ENCODE measurements at places on chromosomes 6 and 20. TPM values are rescaled to one million over a fixed set of nuclear protein-coding genes. Genes with fewer than 3 reads are reported as not detected.

Gene NELFE
- total RNA-seq = 82.5 TPM

DNA sequence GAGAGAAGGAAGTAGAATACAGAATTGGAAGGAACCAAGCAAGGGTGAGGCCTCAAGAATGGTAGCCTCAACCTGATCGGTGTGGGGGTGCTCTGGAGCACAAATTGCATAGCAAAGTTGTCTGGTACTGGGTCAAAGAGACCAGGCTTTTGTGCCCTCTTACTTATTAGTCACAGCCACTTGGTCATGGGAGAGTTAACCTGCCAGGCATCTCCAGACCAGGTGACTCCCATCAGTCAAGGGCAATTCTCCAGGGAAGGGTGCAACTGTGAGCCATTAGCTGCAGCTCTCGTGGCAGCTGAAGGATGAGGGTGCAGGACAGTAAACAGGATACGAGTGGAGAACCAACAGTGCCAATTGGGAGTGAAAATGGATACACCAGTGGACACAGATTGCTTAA is 47.7 kb upstream of the PLCB4 start:
- H3K27ac ChIP-seq = no peak overlapping the region
- no peaks in the 10 kb centered on the region for H3K27me3 ChIP-seq
- H3K4me1 ChIP-seq = no peaks in the 10 kb centered on the region
- H3K36me3 ChIP-seq = no peaks in the 10 kb centered on the region
- no peak overlapping the region for H3K4me3 ChIP-seq

- H3K4me3 ChIP-seq = no peak overlapping the region
- no peaks in the 10 kb centered on the region for H3K36me3 ChIP-seq
- H3K27me3 ChIP-seq = no peaks in the 10 kb centered on the region
- H3K27ac ChIP-seq = no peak overlapping the region
- H3K4me1 ChIP-seq = no peaks in the 10 kb centered on the region
- DNase-seq = no peak
These were observed 96.6 kb downstream of the LCA5 start for GRCh38 chr6:79440598-79440997.

GRCh38 chr6:34018026-34018425 is 127.9 kb downstream of the GRM4 start:
- no peak overlapping the region for H3K27ac ChIP-seq
- H3K4me3 ChIP-seq = no peak overlapping the region
- no peaks in the 10 kb centered on the region for H3K36me3 ChIP-seq
- H3K27me3 ChIP-seq = no peaks in the 10 kb centered on the region

DNA sequence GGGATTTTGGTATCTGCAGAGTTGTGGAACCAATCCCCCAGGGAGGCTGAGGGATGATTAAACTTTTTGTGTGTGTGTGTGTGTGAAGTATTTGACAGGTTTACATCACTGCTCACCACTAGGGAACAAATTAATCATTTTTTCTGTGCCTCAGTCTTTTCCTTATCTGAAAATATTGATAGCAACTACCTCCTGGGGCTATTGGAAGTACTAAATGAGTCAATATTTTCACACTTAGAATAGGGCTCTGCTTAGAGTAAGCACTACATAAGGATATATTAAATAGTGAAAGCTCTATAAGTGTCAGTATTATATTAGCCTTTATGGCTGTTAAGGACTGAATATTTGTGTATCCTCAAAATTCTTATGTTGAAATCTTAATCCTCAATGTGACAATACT is 155.2 kb upstream of the UST start:
- H3K4me3 ChIP-seq = no peak overlapping the region
- peaks cover 13% of the 10 kb centered on the region for H3K4me1 ChIP-seq
- no peak for DNase-seq
- no peaks in the 10 kb centered on the region for H3K36me3 ChIP-seq

Data from transverse colon (tissue), 4 donors.